Keratinocyte (primary cell): ENCODE measurements at places on chromosomes 16 and 17.

- DNase-seq: no peak
Measured at GRCh38 chr16:61987474-61988012, 48.7 kb downstream of the CDH8 start.

- no peak for DNase-seq
Measured at GRCh38 chr17:81037026-81037797, 2.3 kb downstream of the BAIAP2 start.

DNA sequence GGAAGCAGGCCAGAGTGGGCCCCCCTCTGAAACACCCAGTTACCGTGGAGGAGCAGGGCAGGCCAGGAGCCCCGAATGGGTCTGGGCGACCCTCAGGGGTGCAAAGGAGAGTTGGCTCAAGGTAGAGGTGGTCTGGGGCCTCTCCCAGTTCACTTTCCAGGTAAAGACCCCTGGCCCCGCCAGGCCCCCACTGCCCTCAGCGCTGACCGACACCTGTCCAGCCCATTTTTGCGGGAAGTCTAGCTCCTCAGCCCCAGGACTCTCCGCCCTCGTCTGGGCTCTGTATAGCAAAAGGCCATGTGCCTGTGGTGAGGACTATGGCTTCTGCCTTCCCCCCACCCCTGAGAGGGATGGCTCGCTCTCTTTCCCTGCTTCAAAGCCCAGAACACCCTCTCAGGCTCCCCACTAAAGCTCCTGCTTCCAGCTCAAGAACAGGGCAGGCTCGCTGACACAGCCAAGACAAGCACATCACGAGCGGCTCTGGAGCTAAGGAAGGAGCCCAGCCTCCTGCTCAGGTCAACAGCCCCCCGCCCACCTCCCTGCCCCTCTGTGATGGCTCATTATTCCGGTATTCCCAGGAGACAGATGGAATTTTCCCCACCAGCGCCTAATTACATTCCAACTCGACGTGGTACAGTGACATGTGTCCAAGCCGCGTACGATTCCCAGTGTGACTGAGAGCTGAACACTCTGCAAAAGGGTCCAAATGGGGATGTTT is 59.4 kb downstream of the RTN4RL1 start:
- no peak for DNase-seq

DNA sequence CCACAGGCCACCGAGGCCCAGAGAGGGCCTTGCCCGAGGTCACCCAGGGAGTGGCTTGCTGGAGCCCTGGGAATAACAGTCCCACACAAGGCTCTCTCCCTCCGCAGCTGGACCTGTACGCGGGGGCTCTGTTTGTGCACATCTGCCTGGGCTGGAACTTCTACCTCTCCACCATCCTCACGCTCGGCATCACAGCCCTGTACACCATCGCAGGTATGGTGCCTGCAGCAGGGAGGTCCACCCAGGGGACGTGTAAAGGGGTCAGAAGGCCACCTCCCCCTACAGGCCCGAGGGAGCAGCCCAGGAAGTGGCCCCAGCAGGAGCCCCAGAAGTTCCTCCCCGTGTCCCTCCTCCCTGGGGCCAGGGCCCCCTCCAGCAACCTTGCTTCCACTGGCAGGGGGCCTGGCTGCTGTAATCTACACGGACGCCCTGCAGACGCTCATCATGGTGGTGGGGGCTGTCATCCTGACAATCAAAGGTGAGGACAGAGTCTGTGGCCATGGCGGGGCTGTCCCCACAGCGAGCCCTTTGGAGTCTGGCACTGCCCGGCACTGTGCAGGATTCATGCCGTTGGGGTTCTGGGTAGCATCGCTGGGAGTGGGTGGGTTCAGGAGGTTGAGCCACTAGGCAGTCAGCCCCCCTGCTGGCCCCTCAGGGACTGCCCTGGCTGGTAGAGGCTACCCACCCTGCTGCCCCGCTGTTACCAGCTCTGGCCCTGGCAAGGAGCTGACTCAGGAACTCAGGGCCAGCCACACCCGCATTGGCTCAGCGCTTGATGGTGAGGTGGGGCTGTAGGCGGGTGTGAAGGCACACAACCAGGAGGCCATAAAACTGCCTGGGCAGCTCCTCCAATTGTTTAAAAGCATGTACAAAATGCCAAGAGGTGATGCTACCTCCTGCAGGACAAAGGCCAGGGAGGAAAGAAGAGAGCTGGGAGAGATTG is 17.3 kb downstream of the SLC5A10 start:
- DNase-seq: no peak

DNA sequence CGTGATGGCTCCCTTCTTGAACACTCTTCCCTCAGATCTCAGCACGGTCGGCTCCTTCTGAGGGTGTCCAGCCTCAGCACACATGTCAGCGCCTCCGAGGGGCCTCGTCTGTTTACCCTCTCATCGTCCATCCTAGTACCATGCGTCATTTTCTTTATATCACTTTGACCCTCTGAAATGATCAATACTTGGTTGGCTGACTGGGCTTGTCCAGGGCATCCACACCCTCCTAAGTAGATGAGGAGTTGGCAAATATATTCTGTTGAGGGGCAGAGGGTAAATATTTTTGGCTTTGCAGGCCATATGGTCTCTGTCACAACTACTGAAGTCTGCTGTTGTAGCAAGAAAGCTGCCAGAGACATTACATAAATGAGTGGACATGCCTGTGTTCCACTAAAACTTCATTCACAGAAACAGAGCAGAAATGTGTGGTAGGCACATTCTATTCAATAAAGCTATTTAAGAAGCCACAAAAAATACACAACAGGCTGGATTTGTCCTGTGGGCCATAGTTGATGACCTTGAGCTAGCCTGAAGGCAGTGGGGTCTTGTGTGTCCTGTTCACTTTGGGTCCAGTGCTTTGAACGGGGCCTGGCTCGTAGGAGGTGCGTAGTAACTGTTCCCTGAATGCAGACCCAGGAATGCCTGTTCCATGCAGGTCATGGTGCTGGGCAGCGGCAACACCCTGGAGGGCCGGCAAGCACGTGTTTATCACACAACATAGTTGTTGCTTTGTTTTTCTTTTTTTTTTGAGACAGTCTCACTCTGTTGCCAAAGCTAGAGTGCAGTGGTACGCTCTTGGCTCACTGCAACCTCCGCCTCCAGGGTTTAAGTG is 185.8 kb downstream of the SNX29 start:
- no peak for DNase-seq

DNA sequence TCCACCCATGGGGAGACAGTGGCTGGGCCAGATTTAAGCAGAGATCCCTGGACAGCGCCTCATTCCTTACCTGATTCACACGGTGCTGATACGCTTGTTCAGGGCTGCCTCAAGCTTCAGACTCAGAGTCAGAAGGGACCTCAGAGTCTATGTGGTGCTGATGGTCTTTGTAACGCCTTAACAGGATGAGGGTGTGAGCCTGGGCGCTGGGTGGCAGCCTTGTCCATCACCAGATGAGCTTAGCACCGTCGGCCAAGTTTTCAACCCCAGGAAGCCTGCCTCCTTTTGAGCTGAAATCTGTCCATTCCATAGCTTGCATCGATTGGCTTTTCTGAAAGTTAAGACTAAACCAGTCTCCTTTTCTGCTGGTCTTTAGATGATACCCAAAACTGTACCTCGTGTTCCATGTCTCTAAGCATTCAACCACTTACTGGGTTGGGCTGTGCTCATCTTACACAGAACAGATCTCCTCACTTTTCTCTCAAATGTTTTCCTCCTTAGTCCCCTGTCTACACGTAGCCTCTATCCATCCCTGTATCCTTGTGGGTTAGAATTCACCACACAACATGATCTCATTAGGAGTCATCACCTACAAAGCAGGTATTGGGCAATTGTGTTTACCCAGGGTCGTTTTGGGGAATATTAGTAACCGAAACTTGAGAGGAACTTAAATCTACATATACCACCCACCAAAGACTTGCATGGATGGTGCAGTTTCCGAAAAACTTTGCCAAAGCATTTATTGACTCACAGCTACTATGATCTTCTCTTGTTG is 573.4 kb downstream of the CDH13 start:
- DNase-seq: no peak

DNA sequence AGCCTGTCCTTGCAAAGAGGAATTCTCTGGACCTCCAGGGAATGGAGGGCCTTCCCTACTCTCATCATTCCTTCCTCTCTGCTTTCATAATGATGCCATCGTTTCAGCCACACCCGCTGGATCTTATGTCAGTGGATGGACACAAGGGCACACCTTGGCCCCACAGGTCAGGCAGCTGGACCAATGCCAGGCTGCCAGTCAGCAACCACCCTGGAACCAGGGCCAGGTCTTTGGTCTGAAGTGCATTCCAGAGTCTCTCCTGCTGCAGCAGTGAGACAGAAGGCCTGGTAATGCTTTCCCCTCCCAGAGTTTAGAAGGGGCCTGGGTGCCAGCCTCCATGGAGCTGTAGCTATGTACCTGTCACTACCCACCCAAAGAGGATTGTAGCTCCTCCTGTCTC is 7.4 kb downstream of the C1QL1 start:
- no peak for DNase-seq

- no peak for DNase-seq
Measured at GRCh38 chr16:85716022-85716679, 27.4 kb upstream of the GINS2 start.

- DNase-seq: no peak
Measured at GRCh38 chr17:44448412-44448811, 54.8 kb downstream of the GPATCH8 start.

DNA sequence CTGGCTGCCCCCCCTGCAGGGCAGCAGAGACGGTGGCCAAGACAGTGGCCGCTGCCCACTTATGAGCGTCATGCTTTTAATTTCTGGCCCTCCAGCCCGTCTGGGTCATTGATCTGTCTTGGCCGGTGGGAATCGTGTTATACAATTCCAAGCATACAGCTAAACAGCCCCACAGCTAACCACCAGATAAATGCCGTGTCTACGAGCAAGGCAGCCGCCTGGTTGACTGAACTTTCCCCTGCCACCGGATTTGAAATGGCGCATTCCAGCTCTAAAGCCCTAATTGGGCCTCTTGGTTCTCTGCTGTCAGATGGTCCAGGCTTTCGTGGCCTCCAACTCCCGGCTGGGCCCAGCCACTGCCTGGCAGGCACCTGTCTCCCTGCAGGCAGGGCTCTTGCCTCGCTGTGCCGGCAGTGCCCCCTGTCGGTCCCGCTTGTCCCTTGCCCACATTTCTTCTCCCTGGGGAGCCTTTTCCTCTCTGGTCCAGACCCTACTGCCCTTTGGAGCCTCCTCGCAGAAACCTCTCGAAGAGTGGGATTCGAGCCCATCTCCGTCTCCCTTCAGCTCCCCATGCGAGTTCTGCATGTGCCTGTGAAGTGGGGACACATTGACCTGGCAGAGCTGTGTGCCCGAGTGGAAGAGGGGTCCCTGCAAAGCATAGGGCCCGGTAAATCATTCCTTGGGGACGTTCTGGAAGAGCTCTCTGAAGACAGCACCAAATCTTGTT is 1.8 kb upstream of the RBFOX3 start:
- peak; percentile 4 for DNase-seq

GRCh38 chr16:10206865-10207264 is 24.6 kb upstream of the GRIN2A start:
- DNase-seq: no peak

GRCh38 chr16:72666267-72666666 is 381.7 kb downstream of the ZFHX3 start:
- DNase-seq: no peak

DNA sequence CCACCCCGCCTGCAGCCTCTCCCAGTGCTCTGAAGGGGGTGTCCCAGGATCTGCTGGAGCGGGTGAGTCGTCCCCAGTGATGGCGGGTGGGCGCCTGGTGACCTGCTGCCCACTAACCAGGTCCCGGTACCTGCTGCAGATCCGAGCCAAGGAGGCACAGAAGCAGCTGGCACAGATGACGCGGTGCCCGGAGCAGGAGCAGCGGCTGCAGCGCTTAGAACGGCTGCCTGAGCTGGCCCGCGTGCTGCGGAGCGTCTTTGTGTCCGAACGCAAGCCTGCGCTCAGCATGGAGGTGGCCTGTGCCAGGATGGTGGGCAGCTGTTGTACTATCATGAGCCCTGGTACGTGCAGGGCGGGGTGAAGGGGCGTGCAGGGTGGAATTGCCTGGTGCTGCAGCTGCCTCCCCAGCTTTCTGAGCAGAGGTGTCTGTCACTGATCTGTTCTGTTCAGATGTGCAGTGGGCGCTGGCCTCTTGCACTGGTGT is 3.6 kb downstream of the CDT1 start:
- no peak for DNase-seq

DNA sequence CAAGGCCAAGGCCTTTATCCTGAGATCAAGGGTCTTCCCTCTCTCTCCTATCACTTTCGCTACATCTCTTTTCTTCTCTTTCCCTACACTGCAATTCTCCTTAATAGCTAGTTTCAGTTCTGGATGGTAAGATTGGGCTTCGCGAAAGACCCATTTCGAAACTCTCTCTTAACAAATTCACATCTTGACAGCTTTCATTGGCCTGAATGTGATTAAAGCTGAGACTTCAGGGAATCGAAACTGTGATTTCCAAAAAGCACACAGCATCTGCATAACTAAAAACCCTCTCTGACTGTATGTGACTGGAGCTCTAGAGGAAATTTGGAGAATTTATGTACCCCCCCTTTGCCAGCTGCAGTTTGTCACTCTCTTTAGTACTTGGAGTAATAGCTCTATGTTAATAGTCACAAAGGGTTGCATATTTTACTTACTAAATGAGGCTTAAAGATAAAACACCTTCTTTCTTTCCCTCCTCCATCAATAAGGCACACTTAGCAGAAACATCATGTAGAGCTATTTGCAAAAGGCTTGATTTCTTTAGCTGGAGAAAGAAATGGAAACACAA is 105.3 kb upstream of the FAM20A start:
- no peak for DNase-seq

GRCh38 chr16:2798723-2799204 is 494 bp downstream of the PRSS41 start:
- no peak for DNase-seq

DNA sequence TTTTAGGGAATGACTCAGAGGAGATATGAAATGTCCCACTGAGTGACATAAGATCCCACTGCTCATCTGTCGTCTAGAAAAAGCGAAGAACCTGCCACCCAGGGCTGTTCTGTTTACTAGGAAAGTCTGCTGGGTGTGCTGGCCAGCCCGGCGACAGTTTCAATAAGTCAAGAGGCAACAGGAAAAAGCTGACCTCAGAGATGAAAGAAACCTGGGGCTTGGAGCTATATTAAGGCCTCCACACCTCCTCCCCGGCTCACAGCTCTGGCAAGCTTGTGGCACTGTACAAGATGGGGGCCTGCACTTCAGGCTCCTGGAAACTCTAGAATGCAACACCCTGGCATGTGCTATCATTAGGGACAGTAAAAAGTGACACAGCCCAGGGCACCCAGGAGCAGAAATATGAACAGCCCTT is 10.6 kb downstream of the ZFHX3 start:
- no peak for DNase-seq
